ENCODE measurements at places on chromosomes 5 and 9.

- DNase-seq = no peak
Measured at GRCh38 chr5:113081881-113082546, 105.4 kb downstream of the DCP2 start.

- no peak for DNase-seq
Measured at GRCh38 chr9:112838342-112838741, 52.3 kb downstream of the SLC46A2 start.

DNA sequence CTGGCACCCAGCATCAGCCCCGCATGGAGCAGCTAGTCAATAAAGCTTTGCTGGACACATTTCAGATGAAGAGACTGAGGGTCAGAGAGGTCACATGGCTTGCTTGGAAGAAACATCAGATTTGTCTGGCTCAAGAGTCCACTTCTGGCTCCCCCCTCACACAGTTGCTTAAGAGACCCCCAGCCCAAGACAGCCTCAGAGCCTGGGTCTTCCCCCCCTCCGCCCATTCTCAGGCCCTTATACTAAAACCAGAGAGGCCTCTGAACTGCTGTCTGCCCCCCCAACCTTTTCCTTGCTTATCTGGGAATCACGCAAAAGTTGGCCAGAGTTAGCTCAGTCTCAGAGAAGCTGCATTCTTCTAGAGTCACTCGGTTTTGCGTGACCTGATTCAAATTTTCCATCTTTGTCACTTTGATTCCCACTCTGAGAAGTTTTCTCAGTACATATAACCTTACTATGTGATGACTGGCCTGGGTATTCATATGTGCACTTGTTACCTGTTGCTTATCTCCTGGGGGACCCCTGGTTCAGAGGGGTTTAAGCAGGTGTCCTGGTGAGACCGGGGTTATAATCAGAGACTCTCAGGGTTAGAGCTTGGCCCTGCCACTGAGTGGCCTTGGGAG, 145.4 kb upstream of the IER5L start:
- DNase-seq = no peak

- DNase-seq = no peak
Measured at GRCh38 chr9:24738421-24738961, 192.8 kb upstream of the IZUMO3 start.

GRCh38 chr5:109315245-109315644, 94.5 kb downstream of the PJA2 start:
- DNase-seq = no peak

DNA sequence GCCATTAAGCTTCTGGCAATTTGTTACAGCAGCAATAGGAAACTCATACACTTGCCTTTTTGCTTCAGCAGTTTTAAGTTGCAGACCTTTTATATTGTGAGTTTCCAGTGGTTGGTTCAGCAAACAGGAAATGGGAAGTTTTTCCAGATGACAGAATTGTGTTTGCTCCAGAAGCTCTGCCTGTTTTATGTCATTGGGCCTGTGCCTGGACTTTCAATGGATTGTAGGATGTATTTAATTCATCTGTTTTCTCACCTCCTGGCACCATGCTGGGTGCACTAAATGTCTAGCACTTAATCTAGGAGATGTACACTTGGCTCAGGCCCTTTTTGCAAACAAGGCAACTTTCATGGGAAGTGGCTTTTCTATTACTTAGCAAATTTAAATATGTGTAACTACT, 100.4 kb upstream of the CLINT1 start:
- no peak for DNase-seq

- DNase-seq = no peak
Measured at GRCh38 chr5:76808141-76808691, 10.6 kb upstream of the F2RL1 start.

DNA sequence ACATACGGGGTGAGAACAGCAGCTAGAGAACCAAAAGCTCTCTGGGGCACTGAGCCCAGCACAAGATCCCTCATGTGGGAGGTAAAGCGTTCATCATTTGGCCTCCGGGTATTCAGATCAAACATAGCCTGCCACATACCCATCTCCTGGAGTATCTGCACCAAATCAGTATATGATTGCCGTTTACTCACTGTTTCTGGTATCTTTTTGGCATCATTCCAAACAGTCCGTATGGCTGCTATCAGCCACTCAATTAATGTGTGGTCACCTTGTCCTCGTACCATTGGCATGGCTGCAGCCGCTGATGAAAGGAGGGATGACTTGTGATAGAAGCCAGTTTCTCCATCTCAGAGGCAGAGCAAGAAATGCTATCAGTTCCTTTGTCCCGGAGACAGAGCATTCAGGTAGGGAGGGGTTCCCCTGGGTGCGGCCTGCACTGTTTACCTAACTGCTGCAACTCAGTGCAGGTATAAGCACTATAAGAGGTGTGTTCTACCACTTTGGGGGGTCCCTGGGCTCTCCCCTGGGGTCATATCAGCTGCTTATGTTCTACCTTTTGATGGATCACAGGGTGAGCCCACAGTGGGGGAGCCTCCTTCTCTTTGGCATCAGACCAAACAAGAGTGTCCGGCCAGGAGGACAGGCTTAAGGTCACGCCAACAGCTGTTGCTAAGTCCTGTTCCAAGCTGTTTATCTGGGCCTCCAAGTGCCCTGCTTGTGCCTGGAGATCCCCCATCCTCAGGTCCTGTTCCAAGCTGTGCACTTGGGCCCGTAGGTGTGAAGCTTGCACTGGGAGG, 9.4 kb downstream of the DMAC1 start:
- no peak for DNase-seq

DNA sequence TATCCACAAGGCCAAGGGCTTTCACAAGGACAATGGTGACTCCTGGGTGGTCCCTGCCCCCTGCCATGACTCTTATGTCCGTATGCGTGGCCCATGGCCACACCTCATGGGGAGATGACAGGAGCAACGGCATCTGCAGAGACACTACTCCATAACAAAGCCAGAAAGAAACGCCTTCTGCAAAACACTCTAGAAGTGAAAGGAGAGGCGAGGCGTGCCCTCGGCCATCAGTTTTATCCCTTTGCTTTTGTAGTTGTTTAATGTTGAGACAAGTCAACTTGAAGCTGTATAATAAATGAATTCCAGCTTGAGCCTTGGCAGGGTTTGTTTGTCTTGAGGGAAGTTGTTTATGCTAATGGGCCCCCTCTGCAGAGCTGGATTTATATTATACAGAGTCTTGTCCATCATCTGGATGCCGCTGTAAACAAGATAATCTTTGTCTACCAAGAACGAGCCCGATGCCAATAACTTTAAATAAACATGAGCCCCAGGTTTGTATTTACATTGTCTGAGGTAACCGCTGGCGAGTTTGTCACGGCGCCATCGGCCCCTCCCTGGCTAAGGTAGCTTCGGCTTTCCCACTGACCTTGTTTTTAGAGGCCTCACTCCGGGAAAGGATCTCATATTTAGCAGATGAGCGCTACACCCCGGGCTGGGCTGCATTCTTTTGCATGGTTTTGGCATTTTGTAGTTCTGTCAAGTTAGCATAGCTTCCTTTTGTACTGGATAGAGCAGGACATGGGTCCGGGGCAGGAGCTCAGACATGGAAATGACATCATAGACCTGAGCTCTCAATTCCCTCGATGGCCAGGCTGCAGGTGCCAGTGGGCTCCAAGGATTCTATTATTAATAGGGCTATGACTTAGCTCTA, 165.3 kb downstream of the ERCC6L2 start:
- DNase-seq = no peak

- no peak for DNase-seq
Measured at GRCh38 chr9:108579757-108580439, 275.9 kb downstream of the ACTL7B start.

GRCh38 chr5:54602475-54602874, 84.9 kb downstream of the SNX18 start:
- no peak for DNase-seq

DNA sequence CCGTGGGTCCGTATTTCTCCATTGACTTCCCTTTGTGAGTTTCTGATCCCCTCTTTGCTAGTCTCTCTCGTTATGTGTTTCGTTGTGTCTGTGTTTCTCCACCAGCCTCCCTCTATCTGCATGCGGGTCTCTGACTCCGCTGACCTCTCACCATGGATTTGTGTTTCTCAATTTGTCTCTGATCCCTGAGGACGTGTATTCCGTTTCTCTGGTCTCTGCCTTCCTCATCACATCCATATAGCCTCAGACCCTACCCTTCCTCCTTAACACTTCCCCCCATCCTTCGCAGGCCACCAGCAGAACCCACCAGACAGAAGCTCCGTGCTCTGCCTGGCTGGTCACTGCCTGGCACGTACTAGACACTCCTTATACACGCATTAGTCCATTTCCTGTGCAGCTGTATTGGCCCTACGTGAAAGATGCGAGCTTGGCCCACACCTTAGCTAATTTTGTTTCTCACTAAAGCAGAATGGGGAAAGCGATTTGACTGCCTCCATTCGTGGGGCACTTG, 631 bp downstream of the B4GALT7 start:
- no peak for DNase-seq

GRCh38 chr9:114851306-114851705, 45.5 kb upstream of the TNFSF15 start:
- no peak for DNase-seq

DNA sequence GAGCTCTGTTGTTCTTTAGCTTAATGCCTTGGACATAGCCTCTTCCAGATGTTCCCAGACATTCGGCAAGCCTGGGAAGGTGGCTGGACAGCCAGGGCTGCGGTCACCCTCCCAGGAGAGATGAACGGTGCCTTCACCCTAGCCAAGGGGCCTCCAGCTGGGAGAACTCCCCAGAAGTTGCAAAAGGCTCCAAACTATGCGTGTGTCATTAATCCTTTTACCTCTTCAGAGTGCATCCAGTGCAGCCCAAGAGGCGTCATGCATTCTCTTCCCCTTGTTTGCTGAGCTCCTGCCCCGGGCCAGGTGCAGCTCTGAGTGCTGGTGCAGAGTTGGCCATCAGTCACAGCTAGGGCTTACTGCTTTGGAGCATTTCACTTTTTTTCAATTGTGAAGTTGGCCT, 22.8 kb downstream of the HMCN2 start:
- DNase-seq = no peak

DNA sequence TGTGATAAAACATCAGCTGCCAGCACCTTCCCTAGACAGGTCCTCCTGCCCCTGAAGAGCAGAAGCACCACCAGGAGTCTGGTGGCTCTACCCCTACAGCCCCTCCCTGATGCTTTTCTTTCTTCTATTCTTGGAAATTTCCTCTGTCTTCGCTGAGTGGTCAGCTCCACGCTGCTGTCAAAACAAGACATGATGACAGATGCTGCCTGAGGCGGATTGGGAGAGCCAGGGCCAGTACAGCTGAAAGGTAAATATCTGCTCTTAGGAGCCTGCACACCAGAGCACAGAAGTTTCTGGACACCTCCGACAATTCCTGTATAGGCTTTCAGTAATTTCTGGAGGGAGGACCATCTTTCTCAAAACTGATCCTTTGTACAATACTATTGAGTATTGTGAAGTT, 4.7 kb upstream of the OR1Q1 start:
- DNase-seq = no peak

Measured in stimulated activated CD4-positive, alpha-beta T cell treated with anti-CD3 and anti-CD28 coated beads, Interleukin-12 subunit alpha, Interleukin-12 subunit beta, amount 100 ng/mL, for 4 hours (primary cell).